ENCODE measurements at places on chromosomes 16 and 17.

DNA sequence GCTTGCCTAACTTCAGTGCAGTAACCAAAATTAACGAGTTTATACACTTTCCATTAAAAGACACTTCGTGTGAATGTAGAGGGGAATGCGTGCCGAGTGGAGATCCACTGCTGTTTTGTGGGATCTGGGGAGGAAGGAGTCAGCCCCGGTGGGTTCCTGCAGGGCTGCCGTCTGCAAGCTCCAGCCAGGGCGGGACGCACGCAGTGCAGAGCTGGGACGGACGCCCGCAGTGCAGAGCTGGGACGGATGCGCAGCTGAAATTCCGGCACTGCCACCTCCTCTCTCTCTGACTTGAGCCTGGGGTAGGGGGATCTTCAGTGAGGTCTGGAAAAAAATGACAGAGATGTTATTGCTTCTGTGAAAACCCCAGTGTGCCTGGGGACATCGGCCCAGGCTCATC lies 16.5 kb upstream of the ZC3H18 start:
- no peak for DNase-seq

DNA sequence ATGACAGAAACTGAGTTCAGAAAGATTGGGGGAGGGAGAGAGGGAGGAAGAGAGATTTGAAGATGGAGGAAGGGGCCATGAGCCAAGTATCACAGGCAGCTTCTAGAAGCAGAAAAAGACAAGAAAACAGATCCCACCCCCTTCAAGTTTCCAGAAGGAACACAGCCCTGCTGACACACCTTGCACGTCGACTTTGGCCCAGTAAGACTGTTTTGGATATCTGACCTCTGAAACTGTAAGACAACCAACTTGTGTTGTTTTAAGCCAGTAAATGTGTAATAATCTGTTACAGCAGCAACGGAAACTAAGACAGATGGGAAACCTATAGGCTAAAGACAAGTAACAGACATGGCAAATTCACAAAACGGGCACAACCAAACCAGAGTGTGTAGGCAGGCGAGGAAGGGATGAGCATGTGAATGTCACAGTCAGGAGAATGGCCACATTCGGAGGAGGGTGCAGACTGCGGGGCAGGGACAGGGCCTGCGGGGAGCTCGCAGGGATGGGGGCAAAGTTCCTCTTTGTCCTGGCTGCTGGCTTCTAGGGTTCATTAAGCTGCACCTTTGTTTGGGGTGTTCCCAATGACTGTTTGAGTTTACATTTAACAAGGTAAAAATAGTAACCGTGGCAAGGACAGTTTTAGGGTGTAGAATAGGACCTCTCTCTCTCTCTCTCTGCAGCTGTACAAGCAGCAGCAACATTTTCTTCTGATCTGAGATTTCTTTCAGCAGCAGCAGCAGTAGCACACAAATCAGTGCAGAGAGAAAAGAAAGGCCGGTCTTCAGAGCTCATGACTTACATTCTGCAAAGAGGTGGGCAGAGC lies 18.3 kb upstream of the ATP2C2 start:
- DNase-seq, result no peak

GRCh38 chr16:51313198-51313597 lies 162.1 kb upstream of the SALL1 start:
- DNase-seq, result no peak

DNA sequence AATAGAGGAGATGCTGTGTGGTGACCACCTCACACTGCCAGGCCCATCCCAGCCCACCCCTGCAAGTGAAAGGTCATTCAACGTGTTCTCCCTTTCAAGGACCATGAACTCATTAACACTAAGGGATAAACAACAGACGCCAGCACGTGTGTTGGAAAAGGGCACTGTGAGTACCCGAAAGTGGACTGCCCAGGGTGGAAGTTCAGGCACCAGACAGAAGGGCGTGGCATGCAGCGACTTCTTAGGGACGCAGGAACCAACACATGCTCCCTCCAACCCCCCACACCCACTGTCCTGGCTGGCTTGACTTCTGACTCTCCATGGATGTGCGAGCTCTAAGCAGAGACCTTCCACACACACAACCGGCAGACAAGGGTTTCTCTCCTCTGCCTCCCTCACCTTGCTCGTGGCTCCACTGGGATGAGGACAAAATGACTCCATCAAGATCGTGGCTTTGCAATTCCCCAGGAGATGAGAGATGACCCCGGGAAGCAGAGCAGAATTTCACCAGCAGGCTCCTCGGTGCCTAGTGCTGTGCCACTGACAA lies 11.0 kb downstream of the UBALD1 start:
- DNase-seq, result no peak

- DNase-seq, result no peak
Observed at GRCh38 chr17:8375738-8376259, 705 bp downstream of the KRABD2 start.

GRCh38 chr17:57604771-57605674 lies 140.1 kb downstream of the CCDC182 start:
- DNase-seq, result no peak

- no peak for DNase-seq
Observed at GRCh38 chr17:30821871-30822723, 2.4 kb downstream of the CRLF3 start.

- DNase-seq, result no peak
Observed at GRCh38 chr17:75623386-75623785, 9.8 kb upstream of the SMIM5 start.

- no peak for DNase-seq
Observed at GRCh38 chr16:24755201-24755874, 25.9 kb downstream of the TNRC6A start.

DNA sequence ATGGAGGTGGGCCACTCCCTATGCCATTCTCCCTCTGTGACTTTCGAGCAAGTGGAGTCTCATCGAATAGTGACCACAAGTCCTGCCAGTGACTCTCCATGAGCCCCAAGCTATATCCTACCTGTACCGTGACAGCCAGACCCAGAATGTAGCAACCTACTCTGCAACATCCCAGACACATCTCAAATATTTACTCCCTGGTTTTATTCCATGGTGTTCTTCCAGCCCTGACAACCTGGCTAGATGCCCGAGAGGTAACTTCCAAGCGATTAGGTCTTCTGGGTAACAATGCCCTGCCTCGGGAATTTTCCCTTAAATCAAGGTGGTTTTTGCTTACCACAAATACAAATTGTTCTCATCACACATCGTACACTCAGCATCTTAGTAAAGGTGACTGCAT lies 211.7 kb downstream of the ZFHX3 start:
- DNase-seq, result no peak

GRCh38 chr17:4849011-4849536 lies 15.9 kb downstream of the MINK1 start:
- DNase-seq, result no peak

DNA sequence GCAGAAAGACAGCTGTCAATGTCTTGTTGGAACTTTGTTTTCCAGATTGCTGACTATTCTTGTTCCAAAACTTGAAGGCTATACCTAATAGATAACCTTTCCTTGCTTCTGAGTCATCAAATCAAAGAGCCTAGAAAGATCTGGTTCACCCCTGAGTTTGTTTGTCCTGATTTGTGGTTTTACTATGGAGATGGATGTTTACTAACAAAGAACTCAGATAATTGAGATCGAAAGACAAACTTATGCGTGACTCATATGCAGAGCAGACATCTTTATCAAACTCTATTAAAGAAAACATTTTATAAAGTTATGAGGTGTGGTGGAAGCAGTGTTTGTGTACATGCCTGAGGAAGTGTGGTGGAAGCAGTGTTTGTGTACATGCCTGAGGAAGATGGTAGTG lies 311.1 kb upstream of the TBX2 start:
- no peak for DNase-seq

DNA sequence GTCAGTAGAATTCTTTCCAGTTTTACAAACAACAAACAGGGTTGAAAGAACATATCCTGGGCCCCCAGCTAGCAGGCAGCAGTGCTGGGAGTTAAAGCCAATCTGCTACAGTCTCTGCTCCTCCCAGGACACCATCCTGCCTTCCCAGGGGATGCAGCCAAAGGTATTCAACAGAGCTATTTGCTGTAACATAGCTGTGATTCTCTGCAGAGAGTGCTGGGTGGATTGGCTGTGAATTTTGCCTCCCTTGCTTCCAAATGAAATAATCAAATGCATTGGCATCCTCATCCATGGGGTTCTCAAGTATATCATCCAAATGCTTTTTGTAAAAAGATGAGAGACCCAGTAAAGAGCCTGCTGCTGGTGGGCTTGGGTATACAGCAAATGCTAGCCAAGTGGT lies 124.3 kb downstream of the NPIPB5 start:
- no peak for DNase-seq

DNA sequence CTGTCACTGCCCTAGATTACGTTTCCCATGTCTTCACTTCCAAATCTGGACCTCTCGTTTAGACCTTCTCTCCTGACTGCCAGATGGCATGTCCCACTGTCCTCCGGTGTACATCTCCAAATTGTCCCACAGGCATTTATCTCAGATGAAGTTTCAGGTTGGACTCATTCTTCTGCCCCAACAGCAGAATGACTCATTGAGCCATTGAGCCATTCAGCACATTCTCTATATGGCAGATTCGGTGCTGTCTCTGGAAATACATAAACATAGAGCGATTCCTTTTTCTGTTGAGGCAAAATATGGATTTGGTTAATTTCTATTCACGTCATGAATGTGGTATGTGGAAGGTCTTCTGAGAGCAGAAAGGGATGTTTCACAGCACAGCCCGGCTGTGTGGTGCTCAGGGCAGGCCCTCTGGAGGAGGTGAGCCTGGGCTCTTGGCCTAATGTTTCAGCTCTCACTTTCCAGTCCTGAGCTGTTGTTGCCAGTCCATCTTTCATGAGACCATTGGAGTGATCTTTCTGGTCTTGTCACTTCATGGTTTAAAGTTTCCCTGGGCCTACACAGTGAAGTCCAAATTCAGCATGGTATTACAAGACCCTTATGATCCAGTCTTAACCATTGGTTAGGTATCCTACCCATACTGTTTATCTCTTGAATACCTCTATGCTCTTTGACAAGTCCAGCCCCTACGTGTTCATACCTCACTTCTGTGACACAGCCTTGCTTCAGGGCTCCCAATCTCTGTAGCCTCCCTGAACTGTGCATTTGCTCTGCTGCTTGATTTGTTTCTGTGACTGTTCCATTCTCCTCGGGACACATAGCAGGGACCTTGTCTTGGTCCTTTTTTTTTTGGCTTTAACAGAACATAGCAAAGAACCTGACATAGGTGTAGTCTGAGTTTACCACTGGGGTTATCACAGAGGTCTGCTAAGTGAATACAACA lies 15.9 kb downstream of the HAPSTR1 start:
- no peak for DNase-seq

DNA sequence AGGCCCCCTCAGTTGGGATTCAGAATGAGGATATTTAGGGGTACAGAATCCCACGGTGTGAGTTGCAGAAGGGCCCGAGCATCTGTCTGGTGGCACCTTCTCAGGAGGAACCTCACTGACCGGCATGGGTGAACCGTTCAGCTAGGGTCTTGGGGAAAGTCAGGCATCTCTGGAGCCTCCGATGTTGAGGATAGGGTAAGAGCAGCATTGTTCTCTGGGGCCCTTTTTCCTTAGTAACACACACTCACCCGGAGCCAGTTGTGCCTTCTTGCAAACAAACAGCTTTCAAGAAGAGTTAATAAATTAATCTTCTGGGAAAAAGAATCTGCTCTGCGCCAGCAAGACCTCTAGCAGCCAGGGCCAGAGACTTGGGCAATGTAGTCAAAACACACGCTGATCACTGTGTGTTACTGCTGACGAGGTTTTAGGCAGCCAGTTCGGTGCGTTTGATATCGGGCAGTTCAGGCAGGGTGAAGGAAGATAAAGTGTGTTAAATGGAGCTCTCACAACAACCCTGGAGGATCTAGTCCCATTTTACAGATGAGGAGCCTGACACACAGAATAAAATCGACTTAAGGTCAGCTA lies 48.9 kb downstream of the MSI2 start:
- DNase-seq, result no peak

DNA sequence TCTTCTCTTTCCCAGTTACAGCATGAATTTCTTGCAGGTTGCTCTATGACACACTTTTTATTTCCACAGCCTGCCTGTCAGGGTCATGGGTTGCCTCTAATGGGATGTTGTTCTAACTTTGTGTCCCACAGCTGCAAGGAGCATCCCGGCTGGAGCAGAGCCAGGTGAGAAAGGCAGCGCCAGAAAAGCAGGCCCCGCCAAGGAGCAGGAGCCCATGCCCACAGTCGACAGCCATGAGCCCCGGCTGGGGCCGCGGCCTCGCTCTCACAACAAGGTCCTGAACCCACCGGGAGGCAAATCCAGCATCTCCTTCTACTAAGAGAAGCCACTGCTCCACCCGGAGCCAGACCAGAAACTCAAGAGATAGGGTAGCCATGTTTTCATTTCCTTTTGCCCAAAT lies 7.3 kb upstream of the MAPK8IP3 start:
- no peak for DNase-seq

GRCh38 chr16:88780142-88781062 lies 4.6 kb downstream of the PIEZO1 start:
- DNase-seq, result no peak

DNA sequence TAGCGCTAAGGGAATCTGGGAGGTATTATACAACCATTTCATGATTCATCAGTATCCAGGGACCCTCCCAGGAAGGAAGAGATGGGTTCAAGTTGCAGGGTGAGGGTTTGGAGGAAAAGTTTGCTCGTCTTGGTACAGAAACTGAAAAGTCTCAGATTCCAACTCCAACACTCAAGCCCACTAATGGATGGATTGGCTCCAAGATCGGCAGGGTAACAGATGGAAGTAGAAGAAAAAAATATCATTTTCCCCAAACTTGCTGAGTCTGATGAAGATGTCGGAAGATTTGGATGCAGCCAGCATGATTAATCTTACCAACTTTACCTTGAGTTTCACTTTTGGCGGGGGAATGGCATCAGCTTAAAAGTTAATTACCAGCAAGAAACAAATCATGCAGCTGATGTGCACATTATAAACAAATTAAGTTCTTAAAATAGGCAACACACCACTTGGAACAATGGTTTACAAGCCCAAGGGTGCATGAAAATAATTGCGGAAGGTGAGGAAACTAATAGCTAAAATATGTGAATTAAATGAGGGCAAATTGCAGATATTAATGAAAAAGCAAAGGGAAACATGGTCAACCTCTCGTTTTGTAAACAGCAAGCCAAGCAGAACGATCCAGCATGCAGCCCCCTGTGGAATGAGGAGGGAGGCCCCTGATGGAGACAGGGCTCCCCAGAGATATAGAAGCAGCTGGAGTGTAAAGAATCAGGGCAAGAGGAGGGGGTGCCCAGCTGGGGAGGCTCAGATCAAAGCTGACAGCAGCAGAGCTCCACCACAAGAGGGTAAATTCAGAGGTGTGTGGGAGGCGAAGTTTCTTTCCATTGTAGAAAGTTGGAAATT lies 44.1 kb upstream of the GRIN2A start:
- no peak for DNase-seq

DNA sequence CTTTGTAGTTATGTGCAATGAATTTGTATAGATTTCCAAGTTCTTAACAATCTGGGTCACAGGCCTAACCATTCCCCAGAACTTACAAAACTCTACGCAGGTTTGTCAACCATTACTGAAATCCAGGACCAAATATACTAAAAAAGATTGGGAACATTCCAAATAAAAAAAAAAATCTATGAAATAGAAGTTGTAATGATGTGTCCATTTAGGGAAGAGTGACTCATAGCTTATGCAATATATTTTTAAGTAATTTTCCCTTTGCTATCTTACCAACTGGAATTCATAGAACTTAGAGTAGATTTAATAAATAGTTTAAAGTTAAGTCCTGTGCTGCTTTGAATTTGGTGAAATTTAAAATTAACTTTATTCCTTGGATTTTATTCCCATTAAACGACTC lies 393.2 kb downstream of the PMP22 start:
- DNase-seq, result no peak
